ENCODE measurements at places on chromosomes 5 and 9. TPM values are rescaled to one million over a fixed set of nuclear protein-coding genes. Genes with fewer than 3 reads are reported as not detected.

Gene CCIN
- polyA plus RNA-seq, result 0.42 TPM

DNA sequence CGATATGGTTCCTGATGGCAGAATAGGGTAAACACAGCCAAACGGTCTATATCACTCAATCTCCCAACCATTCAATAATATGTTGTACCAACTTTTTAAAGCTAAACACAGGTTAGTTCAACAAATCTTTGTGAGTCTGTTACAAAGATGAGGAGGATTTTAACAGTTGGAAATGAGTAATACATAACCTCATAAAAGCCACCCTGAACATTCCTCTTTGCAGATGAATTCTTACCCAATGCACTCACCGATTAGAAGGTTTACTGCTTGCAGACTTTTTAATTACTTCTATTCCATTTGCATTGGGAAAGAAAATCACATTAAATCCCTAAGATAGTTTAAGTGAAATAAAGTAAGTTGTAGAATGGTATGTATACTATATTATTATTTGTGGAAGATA, 23.3 kb upstream of the TRMT10B start:
- DNase-seq, result no peak

DNA sequence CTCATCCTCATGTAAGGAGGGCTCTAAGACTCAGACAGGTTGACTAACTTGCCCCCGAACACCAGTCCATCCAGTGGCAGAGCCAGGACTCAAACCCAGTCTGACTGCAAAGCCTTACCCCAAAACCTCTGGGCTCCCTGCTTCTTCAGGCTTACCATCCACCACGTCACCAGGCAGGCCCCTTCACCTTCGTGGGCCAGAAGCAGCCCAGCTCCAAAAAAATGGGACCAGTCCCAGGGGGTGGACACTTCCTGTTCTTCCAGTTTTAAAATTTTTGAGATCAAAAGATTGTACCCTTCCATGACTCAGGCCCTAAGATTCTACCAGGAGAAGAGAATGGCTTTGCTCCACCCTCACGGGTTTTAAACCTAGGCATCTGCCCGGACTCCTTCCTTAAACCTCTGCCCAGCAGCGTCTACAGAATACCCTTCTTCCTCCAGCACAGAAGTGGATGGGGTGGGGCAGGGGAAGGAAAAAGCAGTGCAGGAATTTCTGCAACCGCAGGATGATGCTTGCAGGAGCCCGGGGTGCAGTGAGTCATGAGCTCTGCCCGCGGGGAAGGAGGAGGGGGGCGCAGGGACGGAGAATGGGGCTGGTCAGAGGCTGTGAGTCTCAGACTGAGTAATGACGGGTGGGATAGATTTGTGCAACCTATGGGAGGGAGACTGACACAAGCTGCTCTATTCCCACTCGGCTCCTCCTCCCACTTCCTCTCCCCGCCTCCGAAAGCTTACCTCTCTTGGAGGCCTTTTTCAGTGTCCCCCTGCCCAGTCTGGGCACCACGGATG, 50.4 kb upstream of the STXBP1 start:
- no peak for DNase-seq

- no peak for DNase-seq
Measured at GRCh38 chr9:76018235-76018634, 127.8 kb downstream of the PCSK5 start.

Gene NMUR2
- 0.15 TPM for polyA plus RNA-seq

- no peak for DNase-seq
Measured at GRCh38 chr9:2879803-2880202, 35.9 kb upstream of the PUM3 start.

DNA sequence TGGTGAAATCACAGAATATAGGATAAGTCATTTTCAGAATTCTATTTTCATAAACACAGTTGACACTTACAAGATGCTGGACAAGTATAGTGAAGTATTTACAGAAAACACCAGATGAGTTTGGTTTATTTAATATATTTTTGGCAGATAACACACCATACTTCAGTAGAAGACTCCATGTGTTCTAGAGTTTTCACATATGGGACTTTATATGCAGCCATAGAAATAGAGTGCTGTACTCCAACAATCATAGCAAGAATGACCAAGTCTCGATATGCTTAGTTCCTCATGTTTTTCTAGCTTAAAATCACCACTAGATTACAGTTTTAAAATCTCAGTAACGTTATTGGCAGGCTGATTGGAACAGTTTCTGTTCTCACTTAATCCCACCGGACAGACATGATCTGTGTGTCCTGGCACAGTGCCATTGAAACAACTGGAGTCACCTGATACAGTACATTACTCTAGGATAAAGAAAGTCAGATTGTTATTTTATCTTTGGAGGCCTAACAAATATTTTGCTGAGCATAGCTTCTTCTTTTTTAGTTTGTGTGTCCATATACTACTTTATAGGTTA, 45.8 kb upstream of the ERBIN start:
- no peak for DNase-seq

GRCh38 chr9:28930766-28931165, 1357.5 kb upstream of the C9orf72 start:
- no peak for DNase-seq

- DNase-seq, result no peak
Measured at GRCh38 chr9:137545123-137545522, 5.1 kb downstream of the PNPLA7 start.

DNA sequence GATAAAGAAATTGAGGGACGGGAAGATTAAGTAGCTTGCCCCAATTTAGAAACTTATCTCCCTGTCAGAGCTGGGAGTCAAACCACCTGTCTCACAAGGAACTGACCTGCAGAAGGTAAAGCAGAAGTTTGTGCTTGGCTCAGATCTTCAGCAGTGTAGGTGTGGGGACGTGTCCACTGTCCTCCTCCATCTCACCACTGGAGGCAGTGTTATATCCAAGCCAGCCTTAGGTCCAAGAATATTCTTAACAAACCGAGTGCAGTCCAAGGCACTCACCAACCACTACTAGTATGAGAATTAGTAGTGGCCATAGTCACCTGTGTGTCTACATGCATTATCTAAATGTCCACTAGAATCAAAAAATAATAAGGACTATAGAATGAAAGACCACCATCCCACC, 86.3 kb upstream of the IRX1 start:
- DNase-seq, result no peak

DNA sequence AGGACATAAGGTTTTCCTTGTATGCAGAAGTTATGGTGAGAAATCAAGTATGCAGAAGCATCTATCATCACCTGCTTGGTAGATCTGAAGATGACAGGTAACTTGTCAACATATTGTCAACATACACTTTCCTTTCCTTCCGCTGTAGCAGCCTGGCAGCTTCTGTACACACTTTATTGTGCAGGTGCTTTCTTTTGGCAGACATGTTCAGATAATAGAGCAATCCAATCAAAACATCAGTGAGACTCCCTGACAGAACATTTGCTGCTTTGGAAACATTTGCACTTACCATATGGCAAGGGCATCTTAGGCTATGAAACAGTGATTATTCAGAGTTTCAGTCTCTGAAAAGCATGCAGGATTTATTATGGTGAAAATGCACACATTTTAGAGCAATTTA, 161.1 kb upstream of the CDH12 start:
- no peak for DNase-seq

GRCh38 chr5:40652441-40653220, 27.1 kb upstream of the PTGER4 start:
- no peak for DNase-seq

DNA sequence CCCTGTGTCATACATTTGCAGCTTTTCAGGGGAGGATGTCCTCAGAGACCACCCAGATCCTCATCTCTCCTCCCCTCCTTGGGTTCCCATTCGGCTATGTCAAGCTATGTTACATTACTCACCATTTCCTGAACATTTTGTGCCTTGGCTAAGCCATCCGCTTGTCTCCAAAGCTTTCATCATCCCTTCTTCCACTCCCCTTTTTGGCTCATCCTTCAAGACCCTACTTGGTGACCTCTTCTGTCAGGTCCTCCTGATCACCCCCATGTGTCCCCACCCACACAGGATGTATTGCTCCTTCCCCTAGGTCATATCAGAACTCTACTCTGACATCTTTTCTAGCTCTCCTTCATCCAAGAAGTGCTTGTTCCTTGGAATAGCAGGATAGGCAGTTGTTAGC, 81.8 kb downstream of the BOD1 start:
- no peak for DNase-seq

Gene PCSK5
- 18.0 TPM for polyA plus RNA-seq

- DNase-seq, result no peak
Measured at GRCh38 chr9:70392189-70392588, 22.3 kb downstream of the KLF9 start.

GRCh38 chr9:120913647-120914264, 12.8 kb downstream of the TRAF1 start:
- no peak for DNase-seq

Gene BTNL3
- polyA plus RNA-seq, result not detected

GRCh38 chr5:95631991-95632675, 12.2 kb downstream of the GPR150 start:
- no peak for DNase-seq

DNA sequence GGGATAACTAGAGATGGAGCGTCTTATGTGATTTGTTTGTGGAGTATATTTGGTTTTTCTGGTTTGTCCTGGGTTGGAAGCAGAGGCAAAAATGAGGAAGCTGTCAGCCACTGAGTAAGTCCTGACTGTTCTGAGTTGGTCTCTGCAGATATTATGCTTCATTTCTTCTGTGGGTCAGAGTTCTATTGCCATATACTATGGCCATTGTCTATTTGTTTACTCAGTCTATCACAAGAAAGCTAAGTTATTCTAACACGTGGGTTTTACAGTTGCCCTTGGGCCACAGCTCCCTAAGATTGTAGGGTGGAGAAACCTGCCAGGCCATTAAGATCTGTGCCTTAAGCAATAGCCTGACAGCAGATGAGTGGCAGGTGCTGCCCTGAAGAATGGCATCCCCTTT, 3.0 kb upstream of the CTSV start:
- DNase-seq, result no peak

DNA sequence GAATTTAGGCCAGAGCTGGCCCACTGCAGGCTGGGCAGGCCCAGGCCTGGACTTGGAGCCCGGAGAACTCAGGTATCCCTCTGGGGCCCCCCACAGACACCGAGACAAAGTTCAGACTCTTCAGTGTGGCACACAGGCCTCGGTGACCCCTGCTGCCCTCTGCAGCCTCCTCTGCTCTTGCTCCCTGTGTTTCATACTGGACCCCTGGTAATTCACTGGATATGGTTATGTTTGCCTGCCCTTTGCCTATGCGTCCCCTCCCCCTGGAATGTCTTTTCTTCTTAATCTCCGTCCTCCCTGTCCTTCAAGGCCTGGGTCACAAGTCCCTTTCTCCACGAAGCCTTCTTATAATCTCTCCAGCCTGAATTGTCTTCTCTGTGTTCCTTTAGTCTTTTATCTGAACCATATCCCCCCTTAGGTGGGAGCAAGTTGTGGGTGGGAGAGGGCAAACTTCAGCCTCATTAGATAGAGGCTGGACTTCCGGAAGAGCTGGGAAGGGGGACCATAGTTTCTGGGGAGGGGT, 30.1 kb downstream of the GSN start:
- DNase-seq, result no peak

- no peak for DNase-seq
Measured at GRCh38 chr5:68545636-68546295, 330.2 kb downstream of the PIK3R1 start.

DNA sequence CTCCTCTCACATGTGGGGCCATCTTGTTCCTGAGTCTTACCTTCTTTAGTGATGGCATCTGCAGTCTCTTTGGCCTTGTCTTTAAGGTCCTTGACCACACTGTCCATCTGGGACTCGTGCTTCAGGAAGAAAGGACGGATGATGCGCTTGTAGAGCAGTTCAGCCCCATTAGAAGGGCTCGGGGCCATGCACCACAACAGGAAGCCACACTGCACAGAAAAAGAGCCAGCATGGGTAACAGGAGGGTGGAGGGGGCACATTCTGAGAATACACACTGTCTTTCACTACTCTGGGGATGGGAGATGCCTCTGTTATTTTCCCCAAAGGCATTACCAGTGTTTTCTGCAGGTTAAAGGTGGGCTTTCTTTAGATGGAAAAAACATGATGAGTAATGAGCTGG, 25.9 kb downstream of the SRP19 start:
- no peak for DNase-seq

Gene CSF2
- not detected for polyA plus RNA-seq

DNA sequence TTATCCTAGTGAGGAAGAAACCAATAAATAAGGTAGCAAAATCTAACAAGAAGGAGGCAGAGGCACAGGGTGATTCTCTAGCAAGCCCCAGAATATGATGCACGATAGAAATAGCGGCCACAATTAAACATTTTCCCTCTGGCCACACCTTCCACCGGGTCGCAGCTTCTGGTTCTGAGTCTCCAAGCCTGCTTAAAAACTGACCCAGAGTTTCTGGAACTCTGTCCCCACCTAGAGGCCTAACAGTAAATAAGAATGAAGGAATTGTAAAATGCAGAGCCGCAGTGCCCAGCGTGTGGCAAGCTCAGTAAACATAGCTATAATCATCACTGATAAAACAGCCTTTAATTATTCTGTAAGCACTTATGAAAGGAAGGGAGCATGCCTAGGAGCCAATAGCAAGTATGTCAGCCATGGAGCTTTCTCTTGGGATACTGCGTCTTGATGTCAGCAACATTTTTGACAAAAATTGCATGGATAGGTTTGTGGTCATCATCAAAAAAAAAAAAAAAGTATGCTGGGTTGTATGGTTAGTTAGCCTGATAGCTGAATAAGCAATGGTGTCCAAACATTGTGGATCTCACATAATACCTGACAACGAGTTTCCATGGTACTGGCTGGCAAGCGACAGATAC, 465.5 kb downstream of the DNAH5 start:
- DNase-seq, result peak; percentile 35

DNA sequence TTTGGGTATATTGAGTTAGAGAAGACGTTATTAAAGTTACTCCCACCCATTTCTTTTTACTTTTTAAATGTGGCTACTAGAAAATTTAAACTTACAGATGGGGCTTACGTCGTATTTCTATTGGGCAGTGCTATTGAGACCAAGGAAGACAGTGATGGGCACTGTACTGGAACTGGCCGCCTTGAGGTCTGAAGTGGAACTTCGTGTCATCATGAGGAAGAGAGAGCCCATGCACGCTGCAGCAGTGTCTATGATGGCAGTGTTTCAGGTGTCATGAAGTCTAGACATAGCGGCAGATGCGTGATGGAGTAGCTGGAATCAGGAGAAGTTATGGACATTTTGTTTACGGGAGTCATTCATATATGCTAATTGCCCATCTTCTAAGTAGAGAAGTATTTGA, 143.7 kb downstream of the LRRC70 start:
- no peak for DNase-seq

DNA sequence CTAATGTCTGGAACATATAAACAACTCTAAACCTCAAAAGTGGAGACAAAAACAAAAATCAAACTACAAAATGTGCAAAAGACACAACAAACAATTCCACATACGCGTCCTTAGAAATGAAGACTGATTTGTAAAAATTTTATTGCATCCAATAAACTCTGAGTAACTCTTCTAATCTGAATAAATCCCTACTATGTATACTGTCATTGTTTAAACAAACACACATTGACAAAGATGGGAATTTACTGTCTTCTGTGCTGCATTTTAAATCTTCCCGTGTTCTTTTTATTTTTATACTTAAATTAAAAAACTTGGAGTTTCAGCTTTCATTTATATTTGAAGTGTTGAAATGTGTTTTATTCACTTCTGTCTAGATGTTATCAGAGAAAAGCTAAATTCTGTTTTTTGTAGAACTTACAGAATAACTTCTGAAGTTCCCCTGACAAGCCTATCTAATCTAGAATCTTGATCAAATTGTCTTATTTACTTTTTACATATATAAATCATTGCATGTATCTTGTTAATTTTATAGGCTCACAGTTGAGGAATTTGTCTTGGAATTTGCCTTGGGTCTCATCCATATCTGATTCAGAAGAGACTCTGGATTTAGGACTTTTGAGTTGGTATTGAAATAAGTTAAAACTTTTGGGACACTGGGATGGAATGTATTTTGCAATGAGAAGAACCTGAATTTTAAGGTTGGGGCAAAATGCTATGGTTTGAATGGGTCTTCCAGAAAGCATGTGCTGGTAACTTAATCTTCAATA, 2064.4 kb upstream of the C9orf72 start:
- DNase-seq, result no peak
